ENCODE measurements at places on chromosomes 6 and 20.

GRCh38 chr20:59932616-59933295 lies 681 bp downstream of the SYCP2 start:
- no peak for DNase-seq

GRCh38 chr20:7031222-7031621 lies 263.7 kb downstream of the BMP2 start:
- DNase-seq, result no peak

GRCh38 chr6:41584668-41585205 lies 38.6 kb downstream of the FOXP4 start:
- DNase-seq, result no peak

DNA sequence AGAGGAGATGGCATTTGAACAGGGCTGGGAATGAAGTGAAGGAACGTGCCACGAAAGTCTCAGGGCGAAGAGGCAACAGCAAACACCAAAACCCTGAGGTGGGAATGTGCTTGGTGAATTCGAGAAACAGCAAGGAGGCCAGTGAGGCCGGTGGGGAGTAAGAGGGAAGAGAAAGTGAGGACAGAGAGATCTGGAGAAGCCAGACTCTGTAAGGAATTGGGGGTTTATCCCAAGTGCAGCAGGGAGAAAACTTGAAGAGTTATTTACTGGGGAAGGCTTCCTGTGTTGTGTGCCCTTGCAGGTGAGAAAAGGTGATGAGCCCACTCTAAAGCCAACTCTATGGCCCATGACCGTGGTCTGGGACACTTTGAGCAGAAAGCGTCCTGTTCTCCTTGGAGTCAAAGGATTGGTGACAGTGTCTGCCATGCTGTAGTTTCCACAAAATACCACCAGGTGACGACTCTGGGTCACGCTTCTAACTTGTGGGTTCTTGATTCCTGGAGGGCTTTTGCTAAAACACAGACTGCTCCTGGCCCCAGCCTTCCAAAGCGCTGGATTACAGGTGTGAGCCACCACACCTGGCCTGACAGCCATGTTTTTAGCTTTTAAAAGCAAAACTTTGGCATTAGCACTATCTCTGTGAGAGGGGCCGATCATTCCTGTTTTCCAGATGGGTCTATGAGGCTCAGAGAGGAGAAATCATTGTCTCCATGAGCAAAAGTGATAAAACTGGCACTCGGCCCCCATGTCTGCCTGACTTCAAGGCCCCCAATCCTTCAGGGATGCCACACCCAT lies 18.0 kb upstream of the CSNK2A1 start:
- no peak for DNase-seq

DNA sequence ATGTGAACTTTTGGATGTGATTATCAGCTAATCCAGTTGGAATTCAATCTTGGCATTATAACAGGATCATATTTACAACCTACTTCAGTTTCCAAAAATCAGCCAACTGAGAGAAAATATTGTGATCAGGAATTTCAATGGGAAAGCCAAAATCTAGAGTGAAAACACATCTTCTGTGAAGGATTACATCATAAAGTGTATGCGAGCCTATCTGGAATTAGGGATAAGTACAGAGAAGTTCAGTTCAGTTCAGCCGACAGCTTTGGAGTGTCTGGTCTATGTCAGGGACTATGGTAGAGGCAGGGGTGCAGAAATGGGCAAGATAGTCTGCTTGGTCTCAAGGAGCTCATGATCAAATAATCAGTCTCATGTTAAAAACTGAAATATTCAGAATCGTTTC lies 12.3 kb upstream of the PRIM2 start:
- no peak for DNase-seq

GRCh38 chr6:68838571-68838970 lies 203.5 kb downstream of the ADGRB3 start:
- DNase-seq, result no peak

DNA sequence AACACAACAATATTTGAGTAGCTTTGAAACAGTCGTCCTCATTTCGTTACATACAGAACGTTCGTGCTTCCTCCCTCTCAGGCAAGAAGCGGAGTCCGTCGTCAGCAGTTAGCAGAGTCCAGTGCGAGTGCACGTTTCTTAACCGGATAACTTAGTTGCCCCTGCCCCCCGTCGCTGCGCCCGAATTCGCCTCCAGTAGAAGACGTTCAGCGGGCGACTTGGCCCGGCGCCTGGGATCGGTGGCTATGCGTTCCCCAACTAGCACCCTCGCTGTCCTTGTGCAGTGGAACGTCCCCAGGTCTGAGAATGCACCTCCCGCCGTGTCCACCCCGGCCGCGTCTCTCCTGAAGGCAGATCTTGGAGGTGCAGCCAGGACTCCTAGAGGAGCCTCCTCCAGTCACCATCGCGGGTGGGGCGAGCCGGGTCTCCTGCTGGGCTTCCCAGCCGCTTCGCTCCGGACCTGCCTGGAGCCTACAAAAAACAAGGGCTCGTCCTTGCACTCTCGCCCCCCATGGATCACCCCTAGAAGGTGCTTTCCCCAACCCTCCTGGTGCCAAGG lies 910 bp upstream of the PCSK2 start:
- no peak for DNase-seq

- no peak for DNase-seq
Observed at GRCh38 chr6:133359256-133359655, 118.1 kb downstream of the EYA4 start.

- no peak for DNase-seq
Observed at GRCh38 chr20:47566269-47566668, 64.6 kb downstream of the NCOA3 start.

- DNase-seq, result no peak
Observed at GRCh38 chr20:341682-342081, 5.2 kb upstream of the NRSN2 start.

GRCh38 chr20:53748821-53749421 lies 155.3 kb upstream of the ZNF217 start:
- DNase-seq, result no peak

GRCh38 chr20:59042151-59042795 lies at the start of gene PRELID3B:
TSS of gene PRELID3B (minus strand) at chr20:59042786. CDS start at chr20:59042730, 56 bp downstream.
- peak; percentile 21 for DNase-seq

- no peak for DNase-seq
Observed at GRCh38 chr6:34142061-34142998, 3.6 kb downstream of the GRM4 start.

DNA sequence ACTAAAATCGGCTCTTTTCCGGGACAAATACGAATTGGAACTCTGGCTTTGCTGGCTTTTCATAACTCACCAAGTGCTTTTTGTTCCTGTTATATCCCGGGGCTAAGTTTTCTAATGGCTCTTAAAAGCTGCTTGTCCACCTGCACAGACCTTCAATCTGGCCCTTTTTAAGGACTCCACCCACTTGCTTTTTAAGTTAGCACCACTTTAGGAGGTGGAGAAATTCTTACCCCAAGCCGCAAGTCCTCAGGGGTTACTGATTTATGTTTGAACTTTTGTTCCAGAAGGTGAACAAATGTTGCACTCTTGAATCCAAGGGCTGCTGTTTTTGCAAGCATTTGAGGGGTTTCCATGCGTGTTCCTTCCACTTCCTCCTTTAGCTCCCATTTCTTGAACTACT lies 37.8 kb downstream of the FAM184A start:
- DNase-seq, result no peak

- DNase-seq, result no peak
Observed at GRCh38 chr20:11178946-11179654, 505.3 kb upstream of the JAG1 start.

DNA sequence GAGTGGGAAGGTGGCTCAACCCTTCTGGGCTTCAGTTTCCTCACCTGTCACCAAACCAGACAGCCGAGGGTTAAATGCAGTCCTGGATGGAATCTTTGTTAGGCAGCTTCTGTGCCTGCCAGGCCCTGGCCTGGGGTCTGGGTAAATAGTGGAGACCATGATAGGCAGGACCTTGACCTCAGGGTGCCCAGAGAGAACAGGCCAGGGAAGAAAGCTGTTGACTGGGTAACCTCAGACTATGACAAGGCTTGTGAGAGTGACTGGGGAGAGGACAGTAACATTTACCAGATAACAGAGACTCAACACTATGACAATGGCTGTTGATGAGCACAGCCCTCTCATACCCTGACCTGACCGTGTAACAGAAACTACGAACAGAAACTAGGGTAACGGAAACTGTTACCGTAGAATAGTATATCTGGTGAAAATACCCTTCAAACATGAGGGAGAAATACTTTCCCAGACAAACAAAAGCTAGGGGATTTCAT lies 218.3 kb downstream of the PREX1 start:
- DNase-seq, result no peak

GRCh38 chr6:124993327-124993726 lies 31.1 kb downstream of the RNF217 start:
- no peak for DNase-seq

DNA sequence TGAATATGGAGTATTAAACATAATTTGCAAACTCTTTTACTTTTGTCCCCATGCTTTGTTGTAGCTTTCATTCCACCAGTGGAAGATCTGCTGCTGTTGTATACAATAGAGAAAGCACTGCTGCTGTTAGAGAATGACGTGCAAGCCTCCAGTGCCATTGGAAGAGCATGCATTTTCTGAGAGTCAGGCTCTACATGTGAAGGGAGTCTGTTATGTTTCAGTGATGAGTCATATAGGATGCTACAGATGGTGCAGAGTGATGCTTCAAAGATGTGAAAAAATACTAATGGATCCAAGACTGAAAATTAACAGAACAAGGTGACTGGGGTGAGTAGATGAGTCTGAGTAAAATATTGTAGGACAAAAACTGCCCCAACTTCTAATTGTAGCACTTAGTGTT lies 22.4 kb upstream of the BACH2 start:
- DNase-seq, result no peak

GRCh38 chr20:57465943-57466342 lies 59.0 kb downstream of the CTCFL start:
- DNase-seq, result no peak

Data from T-helper 17 cell (primary cell).